ENCODE measurements at places on chromosomes 4 and X.
A peak's percentile ranks its signal among the peaks of the same experiment; 100 is the strongest.

DNA sequence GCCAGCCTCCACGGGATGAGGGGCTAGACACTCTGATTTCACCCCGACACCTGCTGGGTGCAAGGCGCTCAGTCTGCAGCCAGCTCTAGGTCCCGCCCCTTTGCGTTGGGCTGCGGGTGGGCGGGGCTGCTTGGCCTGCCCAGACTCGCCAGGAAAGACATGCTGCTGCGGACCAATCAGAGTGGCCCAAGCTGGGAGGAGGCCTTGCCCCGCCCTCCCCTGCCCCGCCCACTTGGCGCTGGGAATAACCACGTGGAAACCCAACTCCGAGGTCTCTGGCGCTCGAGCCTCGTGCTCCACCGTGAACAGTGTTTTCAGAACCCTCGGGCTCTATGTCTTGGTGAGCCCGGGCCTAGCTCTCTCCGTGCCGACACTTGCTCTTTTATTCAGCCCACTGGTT, 5.3 kb upstream of the VMA21 start:
- no peak for DNase-seq

GRCh38 chr4:2927696-2928075, 35.5 kb downstream of the NOP14 start:
- DNase-seq, result no peak

DNA sequence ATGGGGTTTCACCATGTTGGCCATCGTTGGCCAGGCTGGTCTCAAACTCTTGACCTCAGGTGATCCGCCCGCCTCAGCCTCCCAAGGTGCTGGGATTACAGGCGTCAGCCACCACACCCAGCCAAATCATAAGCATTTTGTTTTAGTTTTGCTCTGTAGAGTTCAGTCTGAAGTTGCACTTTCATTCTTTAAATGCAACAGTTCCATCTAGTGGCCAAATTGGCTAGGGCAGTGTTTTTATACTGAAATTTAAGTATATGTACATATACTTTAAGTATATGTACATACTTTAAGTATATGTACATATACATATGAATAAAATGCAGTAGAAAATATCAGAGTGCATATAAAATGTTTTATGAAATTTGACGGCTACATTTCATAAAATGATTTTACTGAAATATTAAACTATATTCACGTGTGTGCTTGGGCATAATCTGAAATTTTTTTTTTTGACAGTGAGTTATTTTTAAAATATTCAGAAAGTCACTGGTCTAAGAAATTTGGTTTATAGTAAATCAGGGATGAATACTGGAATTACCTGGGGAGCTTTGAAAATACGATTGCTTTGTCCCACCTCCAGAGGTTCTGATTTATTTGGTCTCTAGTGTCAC, 145.5 kb downstream of the NWD2 start:
- peak; percentile 44 for DNase-seq

DNA sequence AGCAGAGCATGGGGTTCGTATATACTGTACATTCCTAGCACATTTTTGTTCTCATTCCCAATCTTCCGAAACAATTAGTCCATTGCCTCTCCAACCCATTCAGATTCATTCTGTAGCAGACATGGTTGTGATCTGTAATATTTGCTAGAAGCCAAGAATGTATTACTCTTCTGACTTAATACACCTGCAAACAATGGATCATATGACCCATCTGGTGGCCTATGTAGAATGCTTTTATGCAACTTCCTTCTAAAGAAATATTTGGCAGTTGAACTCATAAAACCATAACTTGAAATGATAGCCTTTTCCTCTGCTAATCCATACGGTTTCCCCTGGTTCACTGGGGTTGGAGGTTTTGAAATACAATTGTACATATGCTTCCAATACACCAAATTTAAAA, 32.8 kb upstream of the SGMS2 start:
- DNase-seq, result no peak

- DNase-seq, result peak; percentile 46
Measured at GRCh38 chr4:16916719-16917337, 18.4 kb upstream of the LDB2 start.

DNA sequence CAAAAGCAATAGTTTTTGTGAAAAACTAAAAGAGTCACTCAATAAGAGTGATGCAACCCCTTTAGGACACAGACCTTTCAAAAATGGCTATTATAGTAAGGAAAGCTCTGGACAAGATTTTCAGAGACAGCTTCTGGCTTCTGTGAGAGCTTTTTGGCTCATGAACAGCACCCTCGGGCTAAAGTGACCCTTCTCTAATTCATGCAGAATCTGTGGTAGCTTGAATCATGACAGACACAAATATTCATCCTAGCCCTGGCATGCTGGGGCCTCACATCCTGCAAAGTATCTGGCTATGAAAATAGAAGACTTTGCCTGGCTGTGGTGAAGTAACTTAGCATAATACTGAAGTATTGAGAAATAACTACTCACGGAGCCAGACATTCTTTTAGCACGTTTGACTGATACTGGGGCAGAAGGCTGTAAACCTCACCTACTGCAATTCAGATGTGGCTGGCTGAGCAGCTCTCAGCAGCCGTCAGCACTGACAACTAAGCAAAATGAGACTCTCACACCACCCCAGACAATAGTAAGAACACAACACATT, 327.3 kb downstream of the MAPK10 start:
- no peak for DNase-seq

DNA sequence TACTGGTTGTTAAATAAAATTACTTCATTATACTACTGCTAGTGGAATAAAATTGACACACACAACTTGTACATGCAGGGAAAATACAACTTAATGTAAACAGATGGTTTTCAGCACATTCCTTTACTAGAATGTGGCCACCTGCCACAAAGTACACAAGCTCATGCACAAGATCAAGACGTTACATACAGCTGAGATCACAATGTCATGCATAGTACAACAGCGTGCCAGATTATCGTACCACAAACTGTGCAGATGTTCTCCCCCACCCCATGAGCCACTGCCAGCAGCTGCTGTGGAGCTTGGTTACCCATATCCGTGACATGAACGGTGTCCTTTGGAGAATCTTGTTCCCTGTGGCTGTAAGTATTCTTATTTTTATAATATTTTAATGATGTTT, 27.7 kb downstream of the FBXO8 start:
- DNase-seq, result peak; percentile 6

DNA sequence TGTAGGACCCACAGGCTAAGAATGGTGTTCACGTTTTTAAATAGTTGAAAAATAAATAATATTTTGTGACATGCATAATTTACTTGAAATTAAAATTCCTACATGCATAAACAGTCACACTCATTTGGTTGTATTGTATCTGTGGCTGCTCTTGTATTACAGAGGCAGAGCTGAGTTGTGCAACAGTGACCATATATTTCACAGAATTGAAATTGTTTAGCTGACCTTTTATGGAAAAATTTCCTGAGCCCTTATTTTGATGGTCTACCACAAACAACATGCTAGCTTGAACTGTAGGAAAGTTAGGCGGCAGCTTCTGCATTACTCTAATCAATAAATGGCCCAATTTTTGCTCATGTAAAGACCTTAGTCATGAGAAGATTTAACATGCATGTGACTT, 633.4 kb upstream of the AADAT start:
- no peak for DNase-seq

GRCh38 chr4:154314248-154314647, 177.4 kb downstream of the DCHS2 start:
- no peak for DNase-seq

DNA sequence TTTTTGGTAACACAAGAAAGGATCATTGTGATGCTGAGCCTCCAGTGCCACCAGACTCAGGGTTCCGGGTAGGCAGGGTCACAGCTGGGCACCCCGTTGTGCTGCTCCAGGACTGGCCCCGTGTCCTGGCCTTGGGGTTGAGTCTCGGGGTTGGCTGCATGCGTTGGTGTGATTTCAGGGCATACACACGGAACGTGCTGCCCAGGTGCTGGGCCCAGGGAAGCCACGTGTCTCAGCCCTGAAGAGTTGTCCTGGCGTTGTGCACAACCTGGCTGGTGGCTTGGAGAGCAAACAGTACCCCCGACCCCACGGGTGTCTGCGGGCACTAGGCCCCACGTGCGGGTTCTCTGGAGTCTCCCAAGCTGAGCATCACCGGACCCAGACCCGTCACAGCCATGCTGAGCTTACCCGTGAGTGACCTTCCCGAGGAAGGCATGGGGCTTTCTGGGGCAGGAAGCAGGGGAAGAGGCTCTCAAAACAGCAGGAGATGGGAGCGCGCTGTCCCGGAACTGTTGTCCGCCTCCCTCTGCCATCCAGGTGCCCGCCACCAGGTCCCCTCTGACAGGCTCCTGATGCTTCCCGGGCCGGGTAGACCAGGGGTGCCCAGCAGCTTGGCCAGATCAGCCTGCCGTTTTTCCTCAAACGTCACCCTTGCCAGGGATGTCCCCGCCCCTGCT, 66.1 kb upstream of the ENPP6 start:
- no peak for DNase-seq

GRCh38 chrX:6024204-6024603, 204.5 kb downstream of the NLGN4X start:
- DNase-seq, result no peak

GRCh38 chr4:140150636-140150885, 3.4 kb downstream of the MAML3 start:
- DNase-seq, result no peak

GRCh38 chr4:20299515-20299914, 47.8 kb downstream of the SLIT2 start:
- DNase-seq, result no peak

GRCh38 chrX:133655275-133656265, 240.3 kb upstream of the GPC4 start:
- DNase-seq, result no peak

DNA sequence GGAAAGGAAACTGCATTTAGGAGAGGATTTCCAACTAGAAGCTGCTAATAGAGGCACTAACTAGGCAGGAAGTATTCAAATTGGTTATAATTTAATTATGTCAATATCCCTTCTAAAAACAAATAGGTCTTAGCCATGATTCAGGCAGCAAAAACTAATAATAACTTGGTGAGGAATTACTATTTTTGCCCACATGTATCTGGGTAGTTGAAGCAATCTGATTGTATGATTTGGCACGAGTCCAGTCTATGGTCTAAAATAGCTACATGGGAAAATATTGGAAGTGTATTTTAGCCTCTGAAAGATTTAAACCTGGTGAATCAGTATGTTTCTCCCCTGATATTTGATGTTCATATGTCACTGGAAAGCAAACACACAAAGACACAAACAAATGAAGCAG, 62.2 kb downstream of the MFAP3L start:
- DNase-seq, result no peak

- no peak for DNase-seq
Measured at GRCh38 chrX:113305496-113305895, 464.9 kb upstream of the AMOT start.

DNA sequence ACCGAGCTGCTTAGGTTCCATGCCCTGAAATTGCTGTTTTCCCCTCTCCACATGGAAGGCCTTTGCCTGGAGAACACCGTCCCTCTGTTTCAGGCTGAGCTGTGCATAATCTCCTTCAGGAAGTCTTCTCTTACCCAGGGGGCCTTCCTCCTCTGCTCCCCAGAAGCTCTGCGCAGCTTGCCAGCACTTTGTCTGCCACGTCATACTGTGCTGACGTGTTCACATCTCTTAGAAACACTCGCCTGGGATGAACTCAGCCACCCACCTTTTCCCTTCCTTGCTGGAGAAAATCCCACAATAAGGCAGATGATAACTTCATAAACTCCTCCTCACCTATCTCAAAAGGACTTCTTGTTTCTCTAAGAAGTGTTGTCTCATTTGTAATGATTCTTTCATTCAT, 110.7 kb downstream of the ARHGAP10 start:
- DNase-seq, result no peak

GRCh38 chr4:114052227-114052626, 72.8 kb upstream of the ARSJ start:
- no peak for DNase-seq

DNA sequence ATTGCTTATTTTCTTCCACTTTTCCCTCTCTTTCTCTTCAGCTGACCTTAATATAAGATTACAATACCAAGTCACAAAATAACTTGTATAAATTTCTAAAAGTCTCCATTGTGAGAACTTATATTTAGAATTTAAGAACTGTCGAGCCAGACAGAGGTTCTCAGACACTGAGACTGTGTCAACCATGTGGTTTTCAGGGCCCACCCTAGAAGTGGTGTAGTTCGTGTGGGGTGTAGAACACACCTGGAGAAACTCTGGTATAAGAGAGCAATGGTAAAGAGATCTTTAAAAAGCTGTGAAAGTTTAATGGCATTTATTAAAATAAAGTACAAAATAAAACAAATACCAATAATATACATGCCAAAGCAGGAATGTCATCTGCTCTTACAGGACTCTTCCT, 19.7 kb downstream of the CPEB2 start:
- no peak for DNase-seq

DNA sequence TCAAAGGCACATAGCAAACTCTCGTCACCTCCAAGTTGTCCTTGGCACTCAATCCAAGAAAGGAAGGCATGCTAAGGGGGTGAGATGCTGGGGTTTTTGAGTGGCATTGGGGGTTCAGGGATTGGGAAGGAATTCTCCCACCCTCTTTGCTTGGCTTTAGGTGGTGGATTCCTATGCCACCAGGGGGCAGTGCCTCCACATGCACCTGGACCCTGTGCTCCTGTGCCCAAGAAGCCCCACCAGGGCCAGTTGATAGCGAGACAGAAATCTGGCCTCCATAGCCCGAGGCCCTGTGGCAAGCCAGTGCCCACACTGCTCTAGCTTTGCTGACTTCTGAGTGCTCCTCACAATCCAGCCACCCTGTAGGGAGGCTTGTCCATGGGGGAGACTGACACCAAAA, 2.0 kb upstream of the FATE1 start:
- DNase-seq, result no peak

DNA sequence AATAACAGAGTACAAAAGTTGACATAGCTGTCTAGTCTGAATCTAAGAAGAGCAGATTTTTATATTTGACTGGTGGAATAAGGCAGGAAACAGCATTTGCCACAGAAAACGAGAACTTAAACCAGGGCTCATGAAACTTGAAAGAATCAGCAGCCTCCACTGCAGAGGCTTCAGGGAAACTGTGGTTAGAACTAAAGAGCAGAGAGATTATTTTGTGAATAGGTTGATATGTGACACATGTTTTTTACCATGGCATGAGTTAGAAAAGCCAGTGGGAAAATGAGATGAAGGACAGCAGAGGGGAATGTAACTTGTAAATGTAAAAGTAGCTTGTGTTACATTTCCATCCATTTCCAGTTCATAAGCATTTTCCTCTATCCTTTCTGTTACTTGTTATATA, 63.7 kb upstream of the CAMK2D start:
- no peak for DNase-seq

GRCh38 chrX:41561045-41561444, 113.9 kb downstream of the NYX start:
- DNase-seq, result no peak
